Germinal center (tissue), 1 donor: ENCODE measurements at places on chromosomes 6 and 20.

DNA sequence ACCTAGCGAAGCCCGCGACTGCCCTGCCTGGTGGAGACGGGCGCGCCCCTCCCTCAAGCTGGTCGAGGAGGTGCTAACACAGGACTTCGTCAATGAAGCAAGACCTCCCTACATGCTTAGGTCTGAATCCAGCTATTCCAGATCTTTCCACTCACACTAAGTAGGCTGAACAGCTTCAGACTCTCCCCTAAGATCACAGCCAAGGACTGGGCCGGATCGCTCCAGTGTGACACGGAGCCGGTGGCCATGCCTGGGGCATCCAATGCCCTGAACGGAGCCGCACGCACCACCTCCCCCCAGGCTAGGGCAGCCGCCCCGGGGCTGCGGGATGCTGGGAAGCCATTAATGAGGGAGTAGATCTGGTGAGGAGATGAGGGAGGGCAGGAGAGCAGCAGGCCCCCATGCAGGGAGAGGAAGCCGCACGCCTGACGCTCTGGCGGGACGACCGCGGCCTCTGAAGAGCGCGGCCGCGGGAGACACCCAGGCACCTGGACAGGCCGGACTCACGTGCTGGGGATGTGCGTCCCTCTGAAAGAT lies 200.0 kb downstream of the WDR27 start:
- no peak for DNase-seq

DNA sequence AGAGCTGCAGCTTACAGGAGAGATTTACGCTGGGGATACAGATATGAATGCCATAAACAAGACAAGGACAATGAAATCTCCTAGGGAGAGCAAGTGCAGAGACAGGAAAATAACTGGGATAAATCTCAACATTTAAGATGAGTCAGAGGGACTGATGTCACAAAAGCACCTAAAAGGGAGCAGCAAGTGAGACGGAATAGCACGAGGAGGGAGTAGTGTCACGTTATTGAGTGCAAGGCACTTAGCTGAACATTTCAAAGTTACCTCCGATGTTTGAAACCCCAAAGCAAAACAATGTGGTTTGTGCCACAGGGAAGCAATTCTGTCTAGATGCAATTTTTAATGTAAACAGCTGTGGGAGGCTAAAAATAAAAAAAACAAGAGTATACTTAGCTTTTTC lies 1131.7 kb upstream of the EYS start:
- DNase-seq, result no peak

DNA sequence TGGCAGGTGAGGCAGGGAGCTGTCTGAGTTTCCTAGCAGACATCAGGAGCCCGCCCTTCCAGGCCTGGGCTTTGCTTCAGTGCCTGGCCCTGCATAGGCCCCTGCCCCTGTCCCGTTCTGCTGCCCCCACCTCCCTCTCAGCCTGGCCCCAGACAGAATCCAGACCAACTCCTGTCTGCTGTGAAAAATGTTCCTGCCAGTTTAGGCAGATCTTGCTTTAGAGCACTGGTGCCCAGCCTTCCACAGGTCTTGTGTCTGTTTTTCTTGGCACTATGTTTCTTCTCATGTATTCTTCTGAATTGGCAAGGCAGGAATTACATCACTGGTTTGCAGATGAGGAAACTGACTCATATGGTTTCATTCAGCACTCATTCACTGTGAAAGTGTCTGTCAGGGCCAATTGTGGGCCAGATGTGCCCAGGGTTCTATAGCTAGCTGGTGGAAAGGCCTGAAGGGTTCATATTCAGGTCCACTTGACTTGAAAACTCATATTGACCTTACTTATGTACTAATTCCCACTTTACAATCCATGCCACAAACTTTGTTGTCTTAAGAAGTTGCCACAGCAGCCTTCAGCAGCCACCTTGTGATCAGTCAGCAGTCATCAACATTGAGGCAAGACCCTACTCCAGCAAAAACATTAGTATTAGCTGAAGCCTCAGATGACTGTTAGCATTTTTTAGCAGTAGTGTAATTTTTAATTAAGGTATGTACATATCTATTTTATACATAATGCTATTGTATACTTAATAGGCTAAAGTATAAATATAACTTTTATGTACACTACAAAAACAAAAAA lies 40.5 kb downstream of the HLA-F start:
- DNase-seq, result no peak

- no peak for DNase-seq
Observed at GRCh38 chr6:18246205-18246604, 18.1 kb downstream of the DEK start.

DNA sequence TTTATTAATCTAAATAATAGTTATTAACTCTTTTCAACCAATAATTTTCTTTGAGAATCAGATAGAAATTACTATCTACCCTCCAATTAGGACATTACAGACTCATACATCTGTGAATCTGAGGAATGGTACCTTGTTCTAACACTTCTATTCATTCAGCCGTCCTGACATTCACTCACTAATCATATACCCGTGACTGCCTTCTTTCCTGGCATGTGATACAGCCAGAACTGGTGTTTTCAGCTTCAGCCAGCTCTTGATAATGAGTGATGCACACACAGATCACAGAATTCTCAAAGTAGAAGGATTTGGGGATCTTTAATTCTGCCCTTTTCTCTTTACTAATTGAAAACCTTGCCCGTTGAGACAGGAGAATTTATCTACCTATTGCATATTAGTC lies 499.9 kb downstream of the UTRN start:
- no peak for DNase-seq

GRCh38 chr6:5989141-5989723 lies 17.5 kb downstream of the NRN1 start:
- no peak for DNase-seq

DNA sequence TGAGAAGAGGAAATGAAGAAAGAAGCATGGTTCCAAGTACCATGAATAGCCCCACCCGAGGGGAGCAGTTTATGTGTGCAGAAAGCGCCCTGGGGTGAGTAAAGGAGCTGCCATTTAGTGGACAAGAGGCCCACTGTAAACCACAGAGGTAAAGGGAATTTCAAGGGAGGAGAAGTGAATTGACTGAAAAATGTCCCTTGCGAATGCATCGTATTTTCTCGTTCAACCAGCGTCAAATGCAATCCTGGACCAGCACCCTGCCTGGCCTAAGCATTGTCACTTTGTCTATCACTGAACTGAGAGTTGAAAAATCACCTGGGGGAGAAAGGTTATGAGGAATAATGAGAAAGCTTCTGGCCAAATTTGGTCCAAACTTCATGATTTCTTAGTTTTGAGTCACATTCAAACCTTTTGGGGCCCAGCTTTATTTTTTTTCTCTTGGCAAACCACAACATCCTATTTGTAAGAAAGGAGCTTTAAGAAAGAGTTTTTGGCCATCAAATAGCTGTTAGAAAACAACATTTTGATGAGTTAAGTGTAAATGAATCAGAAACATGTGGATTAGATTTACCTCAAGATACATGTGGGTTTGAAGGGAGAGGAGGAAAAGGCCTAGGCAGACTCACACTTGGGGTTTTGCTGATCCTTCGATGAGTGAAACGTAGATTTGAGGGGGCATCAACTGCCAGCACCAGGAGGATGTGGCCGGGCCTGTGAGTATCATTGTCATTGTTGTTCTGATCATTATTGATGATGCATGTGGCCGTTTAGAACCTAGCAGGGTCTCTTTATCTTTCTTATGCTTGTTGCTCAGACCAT lies 214.0 kb downstream of the CLIC5 start:
- DNase-seq, result no peak
